ENCODE measurements at places on chromosomes 7 and 10.

GRCh38 chr10:44807451-44807850 is 103.7 kb upstream of the TMEM72 start:
- no peak for DNase-seq

- peak; percentile 4 for DNase-seq
Observed at GRCh38 chr10:49053053-49053997, 62.0 kb downstream of the VSTM4 start.

DNA sequence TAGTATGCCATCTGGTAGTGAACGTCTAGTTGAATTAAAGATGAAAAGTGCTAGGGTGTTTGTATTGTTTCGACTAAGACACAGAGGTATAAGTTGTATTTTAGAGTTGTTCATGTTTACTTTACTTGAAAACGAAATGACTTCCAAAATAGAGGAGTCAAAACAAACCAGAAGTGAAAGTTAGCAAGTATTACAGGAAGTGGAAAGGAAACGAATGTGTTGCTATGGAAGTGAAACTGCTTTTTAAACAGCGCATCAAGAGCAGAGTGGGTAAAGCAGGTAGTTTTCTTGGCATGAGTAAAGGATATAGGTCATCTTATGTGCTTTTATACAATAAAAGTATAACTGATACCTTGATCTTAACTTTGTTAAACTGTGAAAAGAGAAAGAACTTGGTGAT is 20.0 kb upstream of the GALNTL5 start:
- peak; percentile 18 for DNase-seq

GRCh38 chr7:21777921-21778320 is 167.8 kb downstream of the CDCA7L start:
- DNase-seq: no peak
